Stimulated activated CD8-positive, alpha-beta memory T cell treated with anti-CD3 and anti-CD28 coated beads, Interleukin-4, amount 100 ng/mL, for 48 hours (primary cell): ENCODE measurements at places on chromosomes 1 and 21.

DNA sequence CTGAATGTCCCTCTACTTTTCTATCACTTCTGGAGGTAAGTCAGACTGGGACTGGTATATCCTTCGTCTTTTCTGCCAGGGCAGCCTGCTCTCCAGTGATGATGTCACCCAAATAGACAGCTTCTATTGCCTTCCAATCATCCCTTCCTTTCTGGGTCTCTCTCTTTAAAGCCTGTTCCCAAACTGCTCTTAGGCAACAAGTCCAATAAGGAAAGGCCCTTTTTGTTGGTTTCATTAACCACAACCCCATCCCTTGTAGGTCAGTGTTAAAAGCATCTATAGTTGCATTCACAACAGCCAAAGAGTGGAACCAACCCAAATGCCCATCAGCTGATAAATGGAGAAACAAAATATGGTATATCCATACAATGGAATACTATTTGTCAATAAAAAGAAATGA lies 114.4 kb downstream of the CNIH3 start:
- no peak for DNase-seq

DNA sequence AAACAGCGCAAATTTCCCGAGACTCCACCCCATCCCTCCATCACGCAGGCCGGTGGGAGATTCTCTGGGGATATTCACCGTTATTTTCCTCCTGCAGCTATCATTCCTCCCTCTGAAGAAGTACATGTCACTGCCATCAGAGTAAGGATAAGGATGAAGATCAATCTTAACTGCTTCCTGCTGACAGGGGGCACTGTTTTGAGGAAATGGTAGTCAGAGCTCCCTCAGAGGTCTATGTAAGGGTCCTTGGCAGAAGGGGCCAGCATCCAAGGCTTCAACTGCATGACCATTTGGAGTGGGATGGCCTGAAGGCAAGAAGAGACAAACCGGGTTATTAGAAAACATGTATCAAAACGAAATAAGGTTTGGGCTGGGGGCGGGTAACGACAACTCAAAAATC lies 111.5 kb downstream of the KCNK1 start:
- no peak for DNase-seq

GRCh38 chr1:24481843-24482610 lies 20.6 kb upstream of the RCAN3 start:
- DNase-seq, result no peak

DNA sequence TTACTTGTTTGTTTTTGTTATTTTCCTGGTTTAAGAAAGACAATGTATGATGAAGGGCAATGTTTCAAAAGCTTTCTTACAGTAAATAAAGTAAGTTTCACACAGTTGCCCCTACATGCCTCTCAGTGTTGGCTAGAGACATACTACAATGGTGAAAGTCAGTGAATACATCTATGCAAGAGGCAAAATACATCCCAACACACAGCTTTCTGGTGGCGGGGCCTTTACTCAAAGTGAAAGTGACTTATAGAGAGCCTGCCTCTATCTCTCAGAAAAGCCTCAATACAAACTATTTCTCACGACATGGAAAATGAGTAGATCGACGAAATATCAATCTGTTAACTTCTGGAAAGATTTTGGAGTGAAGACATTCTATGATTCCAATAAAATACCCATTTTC lies 122.3 kb downstream of the SLC30A10 start:
- DNase-seq, result no peak

- DNase-seq, result no peak
Measured at GRCh38 chr1:161781995-161782394, 15.9 kb downstream of the ATF6 start.

DNA sequence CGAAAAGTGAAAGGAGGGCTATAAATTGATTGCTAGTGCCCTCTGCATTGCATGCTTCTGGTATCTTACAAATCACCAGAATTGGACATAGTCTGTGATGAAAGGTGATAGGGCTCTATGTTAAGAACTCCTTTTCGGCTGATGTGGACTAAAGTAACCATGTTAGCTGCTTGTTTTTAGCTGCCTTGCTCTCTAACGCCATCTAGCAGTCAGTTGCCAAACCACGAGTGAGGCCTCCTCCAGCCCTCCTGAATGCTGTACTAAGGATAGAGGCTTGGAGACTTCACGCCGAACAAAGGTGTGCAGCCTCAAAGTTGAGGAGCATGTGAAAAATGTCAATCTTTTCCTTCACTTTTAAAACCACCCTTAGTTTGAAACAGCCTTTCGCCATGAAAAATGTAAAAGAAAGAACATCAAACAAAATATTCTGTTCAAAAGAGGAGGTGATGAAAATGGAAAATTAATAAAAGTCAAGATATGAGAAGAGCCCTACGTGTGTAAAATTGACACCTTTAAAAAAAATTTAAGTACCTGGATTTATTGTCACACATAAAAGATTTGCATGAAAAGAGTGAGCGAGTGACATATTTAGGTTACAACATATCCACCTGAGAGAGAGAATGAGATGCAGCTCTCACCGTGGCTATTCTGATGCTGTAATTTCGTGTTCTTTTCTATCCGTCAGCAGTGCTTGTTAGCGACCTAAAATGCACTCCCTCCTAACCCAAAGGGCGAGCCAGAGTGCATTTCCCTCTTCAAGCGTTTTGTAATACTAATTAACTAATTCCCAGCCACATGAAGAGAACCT lies 8.1 kb downstream of the LRRC53 start:
- peak; percentile 63 for DNase-seq

DNA sequence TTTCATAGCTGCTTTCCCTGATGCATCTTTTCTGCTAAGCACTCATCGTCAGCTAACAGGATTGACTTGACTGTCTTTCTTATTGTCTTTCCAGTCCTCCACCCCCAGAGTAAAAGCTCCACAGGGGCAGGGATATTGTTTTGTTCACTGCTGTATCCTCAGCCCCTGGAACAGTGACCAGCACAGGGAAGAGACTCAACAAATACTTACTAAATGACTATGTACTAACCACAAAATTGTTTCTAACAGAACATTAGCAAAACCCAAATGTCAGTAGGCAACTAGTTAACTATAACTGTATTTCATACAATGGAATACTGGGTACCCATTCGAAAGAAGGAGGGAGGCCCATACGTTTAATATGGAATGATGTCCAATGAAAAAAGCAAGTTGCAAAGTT lies 53.0 kb downstream of the BCAR3 start:
- DNase-seq, result no peak

DNA sequence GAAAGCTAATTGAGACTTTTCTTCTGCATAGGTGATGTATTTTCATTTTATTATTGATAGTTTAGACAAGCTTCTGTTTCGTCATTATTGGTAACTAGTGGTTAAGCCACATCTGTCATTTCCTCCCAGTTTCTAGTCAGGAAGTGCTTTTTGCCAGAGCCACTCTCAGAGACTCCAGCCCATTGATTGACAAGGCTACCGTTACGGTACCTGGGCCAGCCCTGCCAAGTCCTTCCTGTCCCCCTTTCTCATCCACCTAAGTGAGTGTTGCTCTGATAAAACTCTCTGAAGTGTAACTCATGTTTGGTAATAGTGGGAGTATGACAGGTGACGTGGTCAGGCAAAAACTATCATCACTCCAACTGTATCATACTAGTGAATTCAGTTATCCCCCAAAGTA lies 29.6 kb upstream of the AGL start:
- DNase-seq, result peak; percentile 46

DNA sequence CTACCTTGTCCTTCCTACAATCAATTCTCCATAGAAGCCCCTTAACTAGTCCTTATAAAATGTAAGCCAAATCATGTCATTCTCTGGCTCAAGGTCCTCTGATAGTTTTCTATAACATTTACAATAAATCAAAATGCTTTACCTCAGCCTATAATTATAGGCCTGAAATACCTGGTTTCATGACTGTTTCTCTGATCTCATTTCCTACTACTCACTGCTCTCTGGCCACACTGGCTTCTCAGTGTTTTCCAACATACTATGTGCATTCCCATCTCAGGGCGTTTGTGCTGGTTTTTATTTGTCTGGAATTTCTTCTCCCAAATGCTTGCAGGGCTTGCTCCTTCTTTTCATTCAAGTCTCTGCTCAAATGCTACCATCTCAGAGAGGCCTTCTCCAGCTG lies 67.9 kb upstream of the MAGI3 start:
- no peak for DNase-seq

- DNase-seq, result no peak
Measured at GRCh38 chr1:63320022-63320721, 2.2 kb upstream of the FOXD3 start.

GRCh38 chr1:247357052-247357780 lies 25.5 kb upstream of the ZNF496 start:
- no peak for DNase-seq

GRCh38 chr1:176241385-176242015 lies 34.4 kb upstream of the COP1 start:
- DNase-seq, result peak; percentile 26

GRCh38 chr1:177032434-177032833 lies 132.1 kb downstream of the ASTN1 start:
- no peak for DNase-seq

- no peak for DNase-seq
Measured at GRCh38 chr1:99082366-99082765, 77.7 kb upstream of the PLPPR5 start.
